Caudate nucleus (tissue), 63 donors: ENCODE measurements at places on chromosomes 1 and 21.

GRCh38 chr1:11913291-11913690 is 12.9 kb downstream of the KIAA2013 start:
- no peak for DNase-seq

GRCh38 chr1:114341299-114341698 is 169.7 kb downstream of the TRIM33 start:
- no peak for DNase-seq

GRCh38 chr1:89260566-89261255 is 11.9 kb downstream of the GBP5 start:
- DNase-seq = no peak

- DNase-seq = no peak
These were observed 31.4 kb upstream of the MYOC start for GRCh38 chr1:171683870-171684269.

GRCh38 chr1:22317231-22317919 is 134.3 kb upstream of the ZBTB40 start:
- no peak for DNase-seq

DNA sequence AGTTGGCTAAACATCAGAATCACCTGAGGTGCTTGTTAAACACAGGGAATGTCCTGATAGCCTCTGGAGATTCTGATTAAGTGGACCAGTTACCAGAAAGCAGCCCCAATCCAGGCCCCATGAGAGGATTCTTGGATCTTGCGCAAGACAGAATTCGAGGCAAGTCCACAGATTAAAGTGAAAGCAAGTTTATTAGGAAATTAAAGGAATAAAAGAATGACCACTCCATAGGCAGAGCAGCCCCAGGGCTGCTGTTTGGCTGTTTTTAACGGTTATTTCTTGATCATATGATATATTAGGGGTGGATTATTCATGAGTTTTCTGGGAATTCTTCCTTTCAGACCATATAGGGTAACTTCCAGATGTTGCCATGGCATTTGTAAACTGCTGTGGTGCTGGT is 176.2 kb downstream of the ROR1 start:
- DNase-seq = no peak

- no peak for DNase-seq
These were observed 55.3 kb upstream of the HNRNPU start for GRCh38 chr1:244919320-244920282.
